Stimulated activated naive CD8-positive, alpha-beta T cell treated with anti-CD3 and anti-CD28 coated beads, Interleukin-15, Interleukin-2, amounts not matched to agents 100 U/mL and 50 U/mL, for 24 hours (primary cell): ENCODE measurements at places on chromosomes 7 and 10.

DNA sequence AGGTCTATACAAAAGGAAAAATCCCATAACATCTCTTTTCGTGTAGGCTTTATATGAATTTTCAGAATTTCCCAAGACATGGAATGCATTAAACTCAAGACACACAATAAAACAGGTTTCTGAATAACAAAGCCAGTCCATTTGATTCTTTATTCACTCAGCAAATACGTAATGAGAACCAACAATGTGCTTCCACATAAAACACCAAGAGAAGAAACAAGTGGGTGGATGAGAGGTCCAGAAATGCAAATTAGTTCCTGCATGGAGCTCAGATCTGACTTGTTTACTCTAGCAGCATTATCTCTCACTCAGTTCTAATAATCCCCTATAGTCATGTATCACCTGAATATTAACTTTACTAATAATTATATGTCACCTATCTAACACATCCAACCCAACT lies 249.5 kb downstream of the LRRTM3 start:
- DNase-seq = no peak

GRCh38 chr7:77409005-77409738 lies 7.0 kb downstream of the GSAP start:
- no peak for DNase-seq

DNA sequence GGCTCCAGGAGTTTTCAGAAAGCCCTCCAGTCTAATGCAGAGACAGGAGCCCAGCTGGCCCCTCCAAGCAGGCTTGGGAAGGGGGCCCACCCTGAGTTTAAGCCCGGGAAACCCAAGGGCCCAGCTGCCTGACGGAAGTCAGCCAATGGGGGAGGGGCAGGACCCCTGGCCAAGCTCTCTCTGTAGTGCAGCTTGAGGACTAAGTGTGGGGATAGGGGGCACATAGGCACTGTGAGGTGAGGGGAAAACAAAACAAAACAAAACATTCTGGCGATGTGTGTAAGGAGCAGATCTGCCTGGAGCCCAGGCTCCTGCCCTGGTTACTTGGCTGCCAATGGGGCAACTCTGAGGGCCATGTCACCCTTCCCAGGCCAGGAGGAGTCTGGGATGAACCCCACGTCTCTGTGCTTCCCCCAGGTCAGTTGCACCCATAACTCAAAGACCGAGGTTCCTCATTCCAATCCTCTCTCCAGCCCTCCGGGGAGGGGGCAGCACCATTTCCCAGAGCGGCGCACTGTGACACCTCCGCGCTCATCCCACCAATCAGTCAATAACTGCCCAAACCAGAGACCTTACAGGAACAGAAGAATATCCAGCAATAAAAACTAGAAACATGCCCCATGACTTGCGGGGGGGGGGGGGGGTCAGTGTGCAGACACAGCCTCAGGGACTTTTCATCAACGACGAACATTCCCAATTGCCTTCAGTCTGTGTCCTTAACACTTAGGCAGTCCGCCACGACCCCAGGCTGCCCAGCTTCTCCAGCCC lies 1.7 kb downstream of the CXCL12 start:
- DNase-seq = no peak

DNA sequence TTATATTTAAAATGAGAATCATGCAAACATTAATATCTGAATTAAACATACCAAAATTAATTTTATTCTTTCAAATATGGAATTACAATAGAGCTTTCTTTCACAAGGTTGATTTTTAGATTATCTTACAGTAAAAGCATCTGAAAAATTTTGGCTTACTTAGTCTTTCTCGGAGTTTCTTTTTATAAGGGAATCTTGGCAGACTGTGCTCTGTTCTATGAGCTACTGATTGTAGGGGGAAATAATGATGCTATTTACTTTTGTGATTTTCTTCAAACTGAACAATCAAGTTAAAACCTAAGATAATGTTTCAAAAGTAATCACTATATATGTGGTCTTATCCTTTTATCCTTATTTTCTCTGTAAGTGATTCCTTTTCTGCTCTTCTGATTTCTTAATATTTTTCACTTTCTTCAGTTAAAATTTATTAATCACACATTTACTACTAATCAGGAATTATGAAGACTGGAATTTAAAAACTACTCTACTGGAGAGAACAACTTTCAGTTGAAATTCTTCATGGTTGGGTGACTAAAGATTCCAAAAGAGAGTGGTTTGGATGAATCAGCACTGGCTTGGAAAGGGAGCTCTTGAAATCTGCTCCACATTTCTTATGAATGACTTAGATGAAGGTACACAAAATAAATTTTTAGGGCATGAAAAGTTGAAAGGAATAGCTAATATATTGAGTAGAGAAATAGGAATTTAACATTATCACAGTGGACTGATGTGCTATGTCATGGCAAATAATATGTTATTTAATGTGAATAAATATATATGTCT lies 103.9 kb downstream of the PPP1R9A start:
- no peak for DNase-seq

DNA sequence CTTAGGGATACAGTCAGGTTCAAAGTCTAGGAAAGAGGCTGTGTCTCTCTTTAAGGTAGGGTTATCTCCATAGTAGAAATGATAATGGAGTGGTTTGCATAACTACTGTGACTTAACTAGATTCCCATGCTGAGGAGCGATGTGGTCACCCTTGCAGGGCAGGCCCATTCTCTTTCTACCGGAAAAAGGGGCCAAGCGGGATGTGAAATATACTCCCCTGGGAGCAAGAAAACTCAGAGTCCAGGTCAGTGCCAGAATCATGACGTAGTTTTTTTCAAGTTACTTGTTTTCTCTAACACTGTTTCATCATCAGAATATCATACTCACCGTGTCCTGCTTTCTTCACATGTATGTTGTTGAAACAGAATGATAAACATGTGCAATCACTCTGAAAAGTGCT lies 649.0 kb upstream of the ANKRD30A start:
- DNase-seq = no peak

DNA sequence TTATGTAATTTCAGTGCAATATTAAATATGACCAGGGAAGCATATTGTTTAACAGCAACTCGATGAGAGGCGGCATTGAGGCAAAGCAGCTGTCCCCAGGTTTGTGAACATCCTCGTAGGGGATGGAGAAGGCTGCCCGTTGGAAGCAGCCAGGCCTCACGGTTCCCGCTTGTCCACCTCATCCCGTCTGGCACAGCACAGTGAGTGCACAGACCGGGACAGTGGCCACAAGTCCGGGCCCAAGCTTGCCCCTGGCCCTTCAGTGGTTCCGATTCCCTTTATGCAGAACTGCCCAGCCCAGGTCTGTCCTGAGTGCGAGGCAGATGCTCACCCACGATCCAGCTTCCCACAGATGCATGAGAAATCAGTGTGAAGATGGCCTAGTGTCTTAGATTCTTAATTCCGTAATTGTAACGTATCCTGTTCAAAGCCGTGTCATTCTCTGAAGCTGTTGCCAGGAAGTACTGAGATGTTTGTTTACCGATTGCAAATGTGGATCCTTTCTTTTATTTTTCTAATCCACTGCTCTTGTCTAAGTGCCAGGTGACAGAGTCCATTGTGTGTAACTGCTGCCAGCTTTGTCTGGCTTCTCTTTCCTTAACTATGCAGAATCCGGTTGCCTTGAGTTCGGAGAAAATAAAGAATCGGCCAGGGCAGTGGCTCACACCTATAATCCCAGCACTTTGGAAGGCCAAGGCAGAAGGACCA lies 35.5 kb downstream of the PFKP start:
- no peak for DNase-seq

DNA sequence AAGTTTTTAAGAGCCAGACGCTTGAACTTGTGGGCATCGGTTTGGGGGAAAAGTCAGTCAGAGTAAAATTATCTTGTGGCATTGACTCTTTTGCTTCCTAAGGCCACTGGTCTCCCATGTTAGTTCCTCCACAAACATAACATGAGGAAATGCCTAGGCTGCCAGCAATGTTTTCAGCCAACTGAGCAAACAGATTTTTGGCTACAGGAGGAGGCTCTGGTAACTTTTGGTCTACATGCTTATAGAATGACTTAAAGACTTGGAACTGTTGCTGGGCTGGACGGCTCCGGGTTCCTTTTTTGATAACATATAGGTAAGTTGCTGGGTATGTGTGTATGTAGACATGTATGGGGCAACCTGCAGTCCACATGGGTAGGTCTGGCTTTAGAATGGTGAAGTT lies 9.6 kb upstream of the ZNF239 start:
- no peak for DNase-seq

- no peak for DNase-seq
Observed at GRCh38 chr7:95491634-95492314, 6.0 kb downstream of the ASB4 start.

DNA sequence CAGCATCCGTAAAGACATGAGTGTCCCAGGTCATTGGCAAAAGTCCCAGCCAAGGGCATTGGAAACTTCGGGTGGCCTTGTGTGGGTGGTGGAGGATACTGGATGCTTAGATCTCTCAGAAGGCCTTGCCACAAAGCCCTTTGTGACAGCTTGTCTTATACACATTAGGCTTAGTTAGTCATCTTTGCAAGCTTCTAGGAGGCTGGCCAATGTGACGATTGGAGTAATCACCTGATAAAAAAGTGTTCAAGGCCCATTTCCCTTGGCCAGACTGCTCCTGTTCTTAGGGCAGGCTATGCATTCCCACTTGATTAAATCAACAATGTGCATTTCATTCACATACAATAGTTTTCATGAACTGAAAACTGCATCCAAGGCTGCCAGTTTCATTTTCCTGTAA lies 26.9 kb downstream of the NPS start:
- no peak for DNase-seq

GRCh38 chr10:117921421-117921820 lies 125.3 kb downstream of the RAB11FIP2 start:
- DNase-seq = no peak

- DNase-seq = no peak
Observed at GRCh38 chr10:48940958-48941357, 1.3 kb upstream of the LRRC18 start.

- DNase-seq = no peak
Observed at GRCh38 chr10:58322072-58322834, 12.6 kb upstream of the UBE2D1 start.

- no peak for DNase-seq
Observed at GRCh38 chr10:126215746-126216631, 172.3 kb downstream of the ADAM12 start.

- DNase-seq = peak; percentile 47
Observed at GRCh38 chr10:48634198-48634983, 29.5 kb upstream of the ARHGAP22 start.

- no peak for DNase-seq
Observed at GRCh38 chr10:19412531-19412930, 363.9 kb downstream of the MALRD1 start.

GRCh38 chr10:42177077-42177792 lies 461.1 kb downstream of the ZNF33B start:
- DNase-seq = no peak

DNA sequence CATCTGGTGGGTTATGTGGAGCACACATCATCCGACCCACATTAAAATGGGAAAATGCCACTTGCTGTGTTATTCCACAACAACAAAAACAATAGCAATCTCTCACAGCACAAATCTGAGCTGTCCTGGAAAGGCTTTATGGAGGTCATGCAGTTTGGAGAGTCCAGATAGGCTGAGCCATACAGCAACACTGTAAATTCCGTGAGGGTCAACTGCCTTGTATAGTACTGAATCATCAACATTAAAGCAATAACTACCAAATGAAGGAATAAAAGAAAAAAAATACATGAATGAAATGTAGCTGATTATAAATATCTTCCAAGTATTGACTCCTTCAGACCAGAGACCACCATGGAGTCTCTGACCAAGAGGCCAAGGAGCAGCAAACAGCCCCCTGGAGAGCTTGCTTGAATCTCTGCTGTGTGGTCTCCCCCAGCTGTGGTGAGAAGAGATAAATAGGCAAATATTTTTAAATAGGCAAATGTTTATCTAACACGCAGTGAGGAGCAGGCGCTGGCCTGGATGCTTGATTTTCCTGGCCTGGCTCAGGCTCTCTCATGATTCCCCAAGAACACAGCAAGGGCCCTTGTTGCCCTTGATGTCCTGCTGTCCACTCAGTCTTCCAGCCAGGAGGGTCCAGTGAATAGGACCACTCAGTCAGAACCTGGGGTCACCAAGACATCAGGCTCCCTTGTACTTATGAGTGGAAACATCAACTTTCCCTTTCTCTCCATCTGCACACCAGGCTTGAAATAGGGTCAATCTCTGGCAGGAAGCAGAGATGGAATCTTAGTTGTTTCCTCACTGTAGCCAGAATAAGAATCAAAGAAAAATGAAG lies 1021.3 kb downstream of the XPNPEP1 start:
- DNase-seq = no peak

DNA sequence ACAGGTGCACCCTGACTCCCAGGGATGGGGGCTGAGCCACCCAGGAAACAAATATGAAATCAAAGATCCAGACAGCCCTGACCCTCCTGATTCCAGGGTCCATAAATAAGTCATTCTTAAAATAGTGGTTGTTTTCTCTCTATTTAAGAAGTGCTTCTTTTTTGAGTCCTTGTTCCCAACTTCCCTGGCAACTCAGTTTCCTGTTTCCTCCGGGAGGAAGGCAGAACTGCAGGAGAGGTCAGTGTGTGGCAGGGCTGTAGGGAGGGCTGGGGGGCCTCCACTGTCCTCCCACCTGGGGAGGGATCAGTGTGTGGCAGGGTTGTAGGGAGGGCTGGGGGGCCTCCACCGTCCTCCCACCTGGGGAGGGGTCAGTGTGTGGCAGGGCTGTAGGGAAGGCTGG lies 88.7 kb upstream of the PDGFA start:
- no peak for DNase-seq

GRCh38 chr10:80856186-80856585 lies 318.5 kb downstream of the SH2D4B start:
- no peak for DNase-seq

DNA sequence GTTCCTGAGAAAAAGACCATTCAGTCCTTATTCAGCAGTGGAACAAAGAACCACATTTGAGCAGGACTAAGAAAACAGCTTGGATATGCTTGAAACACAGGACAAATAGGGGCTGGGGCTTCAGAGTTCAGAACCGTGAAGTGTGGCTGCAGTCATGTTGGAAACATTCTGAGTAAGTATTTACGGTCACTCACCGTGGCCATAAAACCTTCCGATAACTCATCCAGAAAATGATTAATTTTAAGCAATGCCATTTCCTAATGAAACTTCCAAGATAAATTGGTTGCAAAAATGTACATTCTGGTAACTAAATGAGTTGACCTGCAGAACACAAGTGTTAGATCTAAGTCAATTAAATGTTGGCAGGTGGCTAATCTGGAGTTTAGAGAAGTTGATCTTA lies 279.2 kb downstream of the CXCL12 start:
- no peak for DNase-seq

DNA sequence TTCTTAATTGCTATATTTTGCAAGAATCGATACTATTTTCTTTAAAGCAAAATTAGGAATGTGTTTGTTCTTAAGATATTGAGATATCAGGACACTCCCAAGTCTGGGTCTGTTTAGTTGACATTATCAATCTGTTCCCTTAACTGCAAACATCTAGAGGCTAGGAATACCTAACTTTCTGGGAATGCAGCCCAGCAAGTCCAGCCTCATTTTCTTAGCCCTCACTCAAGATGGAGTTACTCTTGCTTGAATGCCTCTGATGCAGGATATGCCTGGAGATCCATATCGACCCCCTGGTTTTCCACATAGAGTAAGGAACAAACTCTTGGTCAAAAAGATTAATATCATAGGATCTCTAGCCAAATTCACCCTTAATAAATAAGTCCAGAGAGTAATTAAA lies 305.3 kb upstream of the COBL start:
- DNase-seq = no peak
